Forelimb muscle (tissue), 1 donor: ENCODE measurements at places on chromosomes 5 and 9.

DNA sequence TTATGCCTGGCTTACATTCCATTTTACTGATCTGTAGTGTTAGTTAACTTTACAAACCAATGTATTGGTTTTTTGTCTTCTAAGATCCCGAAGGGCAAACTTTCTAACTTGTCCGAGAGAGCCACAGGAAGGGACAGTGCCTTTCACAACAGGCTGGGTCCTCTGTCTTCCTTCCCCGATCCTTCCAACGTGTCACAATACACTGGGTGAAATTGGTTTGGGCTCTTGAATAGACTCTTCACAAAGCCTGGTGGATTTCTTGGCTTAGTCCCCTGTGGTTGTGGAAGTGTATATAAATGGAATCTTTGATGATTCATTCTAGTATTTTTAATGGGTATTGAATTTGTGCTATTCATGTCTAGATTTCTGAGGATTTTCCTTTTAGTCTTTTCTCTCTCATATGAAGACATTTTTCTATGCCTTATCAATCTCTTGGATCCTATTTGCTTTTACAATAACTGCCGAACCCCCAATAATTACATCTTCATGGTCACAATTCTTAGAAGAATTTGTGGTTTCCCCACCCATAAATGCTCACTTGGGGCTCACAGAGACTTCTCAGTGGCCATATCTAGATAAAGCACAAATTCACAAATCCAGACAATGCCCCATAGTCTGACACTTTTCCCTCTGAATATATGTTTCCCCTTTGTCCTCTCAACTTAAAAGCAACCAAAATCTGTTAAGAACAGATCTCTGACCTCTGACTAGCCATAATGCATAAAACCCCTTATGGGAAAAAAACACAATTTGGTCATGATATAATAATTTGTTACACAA lies 107.7 kb downstream of the MTRR start:
- no peak for DNase-seq

DNA sequence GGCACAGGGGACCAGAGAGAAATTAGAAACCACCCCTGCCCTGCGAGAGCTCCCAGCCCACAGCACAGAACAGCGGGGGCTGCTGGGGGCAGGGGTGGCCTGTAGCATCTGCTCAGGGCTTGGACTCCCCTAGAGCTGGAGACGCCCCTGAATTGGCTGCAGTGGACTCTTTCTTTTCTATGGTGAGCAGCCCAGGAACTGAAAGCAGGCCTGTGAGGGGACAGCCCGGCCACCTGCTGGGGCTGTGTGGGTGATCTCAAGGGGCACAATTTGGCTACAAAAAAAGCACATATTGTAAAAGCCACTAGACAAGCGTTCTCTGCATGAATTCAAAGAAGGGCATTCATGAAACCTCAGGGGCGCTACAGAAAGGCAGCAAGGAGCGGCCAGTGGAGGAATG lies 57.5 kb upstream of the ICE1 start:
- no peak for DNase-seq

DNA sequence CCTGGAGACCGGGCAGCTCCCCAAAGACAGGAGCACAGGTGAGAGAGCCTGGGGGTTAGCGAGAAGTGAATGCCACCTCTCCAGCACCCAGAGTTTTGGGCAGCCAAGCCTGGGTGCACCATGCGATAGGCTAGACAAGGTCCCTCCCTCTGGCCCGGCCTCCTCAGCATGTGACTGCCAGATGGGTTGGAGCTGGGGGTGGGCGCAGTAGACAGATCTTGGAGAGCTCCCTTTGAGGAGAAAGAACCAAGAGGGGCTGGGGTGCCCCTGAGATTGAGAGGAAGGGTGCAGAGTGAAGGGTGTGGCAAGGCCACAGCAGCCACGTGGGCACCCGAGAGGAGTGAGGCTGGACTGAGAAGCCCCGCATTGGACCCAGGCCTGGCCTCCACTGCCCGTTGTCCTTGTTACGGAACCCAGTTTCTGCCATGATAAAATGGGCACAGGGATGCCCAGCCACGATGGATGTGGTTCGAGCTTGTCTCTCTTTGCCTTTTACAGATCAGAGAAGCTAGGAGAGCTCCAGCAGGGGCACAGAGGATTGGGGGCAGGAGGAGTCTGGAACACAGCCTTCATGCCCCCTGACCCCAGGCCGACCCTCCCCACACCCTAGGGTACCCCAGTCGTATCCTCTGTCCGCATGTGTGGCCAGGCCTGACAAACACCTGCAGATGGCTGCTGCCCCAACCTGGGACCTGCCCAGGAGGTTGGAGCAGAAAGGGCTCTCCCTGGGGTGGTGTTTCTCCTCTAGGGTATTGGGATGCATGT lies 1.4 kb downstream of the TMEM141 start:
- DNase-seq = no peak

- no peak for DNase-seq
These were observed 215.8 kb downstream of the MELK start for GRCh38 chr9:36788534-36788933.

- no peak for DNase-seq
These were observed 66.3 kb upstream of the SPOCK1 start for GRCh38 chr5:137565450-137565849.

DNA sequence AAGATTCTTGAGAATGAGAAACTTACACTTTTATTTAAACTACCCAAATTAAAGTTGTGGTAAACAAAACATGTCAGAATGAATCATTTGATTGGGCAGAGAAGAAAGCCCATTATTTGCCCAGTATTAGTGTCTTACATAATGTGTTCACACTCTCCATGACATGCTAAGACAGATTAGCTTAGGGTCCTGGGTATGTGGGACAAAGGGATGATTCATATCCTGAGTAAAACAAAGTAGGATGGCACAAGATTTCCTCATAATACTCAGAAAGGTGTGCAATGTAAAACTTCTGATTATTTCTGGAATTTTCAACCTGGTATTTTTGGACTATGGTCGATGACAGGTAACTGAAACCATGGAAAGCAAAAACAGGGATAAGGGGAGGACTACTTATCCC lies 183.9 kb upstream of the POU5F2 start:
- no peak for DNase-seq

GRCh38 chr9:109401169-109401989 lies 80.5 kb upstream of the EPB41L4B start:
- DNase-seq = no peak

- no peak for DNase-seq
These were observed 211.7 kb downstream of the DENND1A start for GRCh38 chr9:123718188-123718587.

DNA sequence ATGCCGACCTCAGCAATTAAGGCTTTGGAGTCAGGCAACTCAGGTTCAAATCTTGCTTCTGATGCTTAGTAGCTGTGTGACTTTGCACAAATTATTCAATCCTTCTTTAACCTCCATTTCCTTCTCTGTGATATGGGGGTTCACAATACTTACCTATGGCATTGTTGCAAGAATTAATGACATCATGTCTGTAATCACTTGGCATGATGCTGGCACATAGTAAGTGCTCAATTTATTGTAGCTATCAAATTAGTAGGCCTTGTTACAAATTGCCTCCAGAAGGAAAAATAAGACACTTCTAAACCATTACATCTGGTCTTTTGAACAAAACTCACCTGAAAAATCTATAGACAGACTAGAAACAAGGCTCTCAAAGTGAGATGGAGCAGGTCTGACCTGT lies 29.9 kb upstream of the NDFIP1 start:
- DNase-seq = no peak

DNA sequence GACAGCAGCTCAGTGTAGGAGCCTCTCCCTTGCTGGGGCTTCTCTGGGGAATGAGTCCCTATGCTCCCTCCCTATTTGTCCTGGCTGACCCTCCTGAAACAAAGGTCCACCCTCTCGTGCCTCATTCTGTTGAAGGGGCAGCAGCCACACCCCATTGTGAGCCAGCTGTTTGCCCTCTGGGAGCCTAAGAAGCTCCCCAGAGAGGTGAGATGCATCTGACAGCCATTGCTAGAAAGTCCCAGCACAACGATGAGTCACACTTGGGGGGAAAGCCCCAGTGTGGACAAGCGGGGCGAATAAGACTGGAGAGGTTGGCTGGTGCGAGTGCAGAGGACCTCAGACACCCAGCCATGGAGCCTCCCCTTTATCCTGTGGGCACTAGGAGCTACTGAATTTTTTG lies 101.4 kb downstream of the PPARGC1B start:
- no peak for DNase-seq

- no peak for DNase-seq
These were observed 461.3 kb downstream of the EBF1 start for GRCh38 chr5:158638396-158638795.

DNA sequence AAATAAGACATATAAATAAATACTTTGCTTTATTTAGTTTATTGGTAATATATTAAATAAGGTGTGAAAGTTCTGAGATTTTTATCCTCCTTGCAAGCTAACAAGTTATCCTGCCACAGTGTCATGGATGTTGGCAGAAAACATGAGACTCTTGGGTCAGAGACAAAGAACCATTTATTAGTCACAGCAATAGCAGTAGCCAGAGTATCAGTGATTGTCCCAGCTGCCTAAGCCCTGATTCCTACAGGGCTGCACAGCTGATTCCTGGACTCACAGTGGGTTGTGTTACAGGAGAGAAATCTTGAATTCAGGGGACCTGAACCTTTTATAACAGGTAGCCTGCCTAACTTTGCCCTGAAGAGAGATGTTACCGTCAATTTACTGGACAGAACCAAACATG lies 304.5 kb upstream of the ZNF608 start:
- DNase-seq = no peak

- no peak for DNase-seq
These were observed 4.9 kb upstream of the TRAF1 start for GRCh38 chr9:120931231-120932085.

DNA sequence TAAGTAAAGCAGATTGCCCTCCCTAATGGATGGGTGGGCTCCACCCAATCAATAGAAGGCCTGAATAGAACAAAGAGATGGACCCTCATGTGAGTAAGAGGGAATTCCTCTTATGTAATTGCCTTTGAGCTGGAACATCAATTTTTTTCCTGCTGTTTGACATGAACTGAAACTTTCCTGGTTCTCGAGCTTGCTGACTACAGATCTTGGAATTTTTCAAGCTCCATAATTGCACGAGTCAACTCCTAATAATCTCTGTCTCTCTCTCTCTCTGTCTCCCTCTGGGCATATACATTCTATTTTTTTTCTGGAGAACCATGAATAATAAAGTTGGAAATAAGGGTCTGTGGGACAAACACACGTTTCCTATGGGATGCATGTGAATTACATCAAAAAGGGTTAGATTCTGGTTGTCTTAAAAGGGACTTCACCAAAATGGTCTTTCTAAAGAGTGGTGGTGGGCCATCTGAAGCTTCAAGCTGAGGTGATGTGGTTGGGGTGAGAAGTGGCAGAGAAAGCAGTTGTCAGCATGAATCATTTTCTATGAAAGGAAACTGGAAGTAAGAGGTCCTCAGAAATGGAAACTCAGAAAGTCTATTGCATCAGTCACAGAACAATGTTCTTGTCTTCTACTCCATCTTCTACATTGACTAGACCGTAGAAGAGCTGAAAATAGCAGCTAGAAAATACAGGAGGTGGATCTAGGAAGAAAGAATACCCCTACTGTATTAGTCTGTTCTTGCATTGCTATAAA lies 47.0 kb upstream of the HOMER1 start:
- DNase-seq = no peak

DNA sequence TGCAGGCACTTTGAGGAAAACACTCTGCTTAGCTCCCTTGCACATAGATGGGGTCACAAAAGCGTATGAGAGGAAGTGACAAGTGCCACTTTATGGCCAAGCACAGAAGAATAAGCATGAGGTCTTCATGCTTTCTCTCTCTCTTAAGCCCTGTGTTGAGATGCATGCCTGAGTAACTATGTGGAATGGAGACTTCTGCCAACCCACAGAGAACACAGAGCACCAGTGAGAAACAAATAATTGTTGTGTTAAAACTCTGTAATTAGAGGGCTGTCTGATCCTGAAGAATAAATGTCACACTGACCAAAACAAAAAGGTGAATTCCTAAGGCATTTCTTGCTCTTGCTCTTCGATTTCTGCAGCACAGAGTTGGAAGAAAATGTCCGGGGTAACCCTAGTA lies 488.5 kb downstream of the CTNND2 start:
- DNase-seq = no peak
